Stimulated activated naive B cell treated with anti-CD40 and anti-IgM and Interleukin-4, amounts not matched to agents 10 μg/mL and 1 μg/mL and 100 μg/mL, for 72 hours (primary cell): ENCODE measurements at places on chromosomes 12 and 14.
A peak's percentile ranks its signal among the peaks of the same experiment; 100 is the strongest.

DNA sequence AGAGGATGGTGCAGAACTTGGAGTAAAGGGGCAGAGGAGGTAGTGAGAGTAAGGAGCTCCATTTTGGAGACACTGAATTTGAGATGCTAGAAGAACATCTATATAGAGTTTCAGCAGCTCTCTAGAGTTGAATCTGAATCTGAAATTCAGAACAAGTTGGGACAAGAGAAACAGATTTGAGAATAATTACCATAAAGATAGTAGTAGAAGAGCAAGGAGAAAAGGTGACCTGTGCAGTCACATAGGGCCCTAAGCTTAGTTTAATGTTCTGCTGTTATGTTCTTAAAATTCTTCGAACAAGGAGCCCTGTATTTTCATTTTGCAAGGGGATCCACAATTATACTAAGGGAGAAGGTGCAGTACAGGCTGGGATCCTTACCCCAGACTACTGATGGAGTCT, 7.4 kb downstream of the REM2 start:
- no peak overlapping the region for H3K4me3 ChIP-seq
- no peak for DNase-seq
- no peak overlapping the region for H3K27ac ChIP-seq

- no peak overlapping the region for H3K4me3 ChIP-seq
- H3K4me1 ChIP-seq, result peaks cover 4% of the 10 kb centered on the region
- no peak overlapping the region for H3K27ac ChIP-seq
- H3K36me3 ChIP-seq, result peaks cover 13% of the 10 kb centered on the region
- no peaks in the 10 kb centered on the region for H3K27me3 ChIP-seq
- DNase-seq, result no peak
Measured at GRCh38 chr14:100468557-100468956, 118.7 kb downstream of the BEGAIN start.

DNA sequence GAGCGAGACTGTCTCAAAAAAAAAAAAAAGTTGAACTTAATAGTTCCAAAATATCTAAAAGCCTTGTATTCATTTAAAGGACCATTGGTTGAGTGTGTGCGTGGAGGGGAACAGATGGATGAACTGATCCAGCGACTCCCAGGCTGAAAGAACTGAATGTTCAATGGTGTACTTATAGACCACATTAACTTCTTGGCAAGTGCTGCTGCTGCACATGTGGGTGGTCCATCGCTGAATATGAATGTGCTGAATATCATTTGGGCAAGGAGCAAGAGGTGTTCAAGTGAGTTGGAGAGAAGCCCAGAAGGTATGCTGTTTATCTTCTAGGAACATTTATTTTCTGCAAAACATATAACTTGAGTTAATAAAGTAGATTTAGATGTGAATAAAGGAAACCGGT, 289.0 kb upstream of the RPL10L start:
- no peaks in the 10 kb centered on the region for H3K27me3 ChIP-seq
- H3K4me1 ChIP-seq, result no peaks in the 10 kb centered on the region

GRCh38 chr12:25271486-25272098, 20.9 kb upstream of the KRAS start:
- peak; percentile 25 for DNase-seq
- no peak overlapping the region for H3K4me3 ChIP-seq
- no peaks in the 10 kb centered on the region for H3K27me3 ChIP-seq
- peak overlapping the region; percentile 42 for H3K27ac ChIP-seq
- H3K36me3 ChIP-seq, result no peaks in the 10 kb centered on the region

DNA sequence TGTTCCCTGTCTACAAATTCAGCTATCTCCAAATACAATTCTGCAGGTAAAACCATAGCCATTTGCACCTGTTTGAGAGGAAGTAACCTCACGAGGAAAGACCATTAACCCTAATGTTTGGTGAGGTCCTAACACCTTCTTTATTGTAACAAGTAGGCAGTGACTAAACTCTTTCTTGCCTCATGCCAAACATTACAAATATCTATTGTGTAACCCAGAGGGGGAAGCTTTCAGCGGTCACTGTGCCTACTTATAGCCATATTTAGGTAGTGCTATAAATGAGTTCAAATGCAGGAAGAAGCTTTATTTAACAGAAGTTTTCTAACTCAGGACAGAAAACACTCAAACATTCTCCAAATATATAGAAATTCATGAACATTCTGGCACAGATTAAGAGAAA, 252.7 kb downstream of the LRFN5 start:
- no peak overlapping the region for H3K27ac ChIP-seq
- H3K36me3 ChIP-seq, result no peaks in the 10 kb centered on the region
- DNase-seq, result no peak
- no peak overlapping the region for H3K4me3 ChIP-seq

GRCh38 chr12:100913872-100914592, 119.5 kb downstream of the ANO4 start:
- H3K36me3 ChIP-seq, result no peaks in the 10 kb centered on the region
- no peaks in the 10 kb centered on the region for H3K27me3 ChIP-seq
- no peak for DNase-seq
- H3K4me1 ChIP-seq, result no peaks in the 10 kb centered on the region
- no peak overlapping the region for H3K27ac ChIP-seq
- no peak overlapping the region for H3K4me3 ChIP-seq

DNA sequence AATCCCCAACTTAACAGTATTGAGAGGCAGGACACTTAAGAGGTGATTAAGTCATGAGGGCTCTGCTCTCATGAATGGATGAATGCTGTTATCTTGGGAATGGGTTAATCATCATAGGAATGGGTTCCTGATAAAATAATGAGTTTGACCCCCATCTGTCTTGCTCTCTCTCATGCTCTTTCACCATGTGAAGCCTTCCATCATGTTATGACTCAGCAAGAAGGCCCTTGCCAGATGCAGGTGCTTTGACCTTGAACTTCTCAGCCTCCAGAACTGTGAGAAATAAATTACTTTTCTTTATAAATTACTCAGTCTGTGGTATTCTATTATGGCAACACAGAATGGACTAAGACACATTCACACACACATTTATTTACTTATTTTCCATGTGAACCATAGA, 89.0 kb upstream of the PPM1H start:
- no peak overlapping the region for H3K4me3 ChIP-seq
- H3K27ac ChIP-seq, result no peak overlapping the region
- peaks cover 5% of the 10 kb centered on the region for H3K4me1 ChIP-seq
- H3K27me3 ChIP-seq, result peaks cover 4% of the 10 kb centered on the region

DNA sequence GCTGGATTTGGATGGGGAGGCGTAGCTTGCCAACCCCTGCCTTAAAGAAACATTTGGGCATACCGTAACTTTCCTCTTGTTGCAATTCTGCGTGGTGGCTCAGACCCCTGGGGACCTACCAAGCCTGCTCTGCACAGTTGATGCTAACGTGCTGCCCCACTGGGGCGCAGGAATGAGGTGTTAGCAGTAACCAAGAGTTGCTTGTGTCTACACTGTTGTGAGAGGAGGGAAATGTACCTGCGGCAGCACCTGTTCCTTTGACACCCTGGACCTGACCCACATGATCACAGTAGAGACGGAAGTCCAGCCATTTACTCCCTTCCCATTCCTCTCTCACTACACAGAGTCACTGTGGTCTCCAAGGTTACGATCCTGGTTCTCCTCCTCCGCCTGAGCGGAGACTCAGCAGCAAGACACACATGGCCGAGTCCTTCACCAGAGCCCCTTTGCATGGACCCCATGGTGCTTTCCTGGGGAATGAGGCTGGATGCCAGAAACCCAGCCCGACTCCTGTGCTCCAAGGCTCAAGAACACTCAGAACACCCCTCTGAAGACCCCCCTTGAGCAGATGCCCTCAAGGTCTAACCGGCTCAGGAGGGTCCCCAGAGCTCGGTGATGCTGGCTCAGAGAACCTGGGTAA, 84.8 kb downstream of the FBXL14 start:
- no peak overlapping the region for H3K27ac ChIP-seq
- no peaks in the 10 kb centered on the region for H3K36me3 ChIP-seq
- H3K4me3 ChIP-seq, result no peak overlapping the region
- peaks cover 5% of the 10 kb centered on the region for H3K4me1 ChIP-seq
- peaks cover 48% of the 10 kb centered on the region for H3K27me3 ChIP-seq

GRCh38 chr14:75826599-75826998, 155.2 kb downstream of the TGFB3 start:
- H3K27me3 ChIP-seq, result no peaks in the 10 kb centered on the region
- H3K36me3 ChIP-seq, result peaks cover 17% of the 10 kb centered on the region
- H3K4me3 ChIP-seq, result no peak overlapping the region
- no peak overlapping the region for H3K27ac ChIP-seq
- peaks cover 9% of the 10 kb centered on the region for H3K4me1 ChIP-seq

GRCh38 chr12:48038085-48038484, 33.8 kb upstream of the COL2A1 start:
- peaks cover 21% of the 10 kb centered on the region for H3K36me3 ChIP-seq
- no peak overlapping the region for H3K27ac ChIP-seq
- no peak for DNase-seq
- peaks cover 19% of the 10 kb centered on the region for H3K4me1 ChIP-seq
- H3K4me3 ChIP-seq, result no peak overlapping the region

DNA sequence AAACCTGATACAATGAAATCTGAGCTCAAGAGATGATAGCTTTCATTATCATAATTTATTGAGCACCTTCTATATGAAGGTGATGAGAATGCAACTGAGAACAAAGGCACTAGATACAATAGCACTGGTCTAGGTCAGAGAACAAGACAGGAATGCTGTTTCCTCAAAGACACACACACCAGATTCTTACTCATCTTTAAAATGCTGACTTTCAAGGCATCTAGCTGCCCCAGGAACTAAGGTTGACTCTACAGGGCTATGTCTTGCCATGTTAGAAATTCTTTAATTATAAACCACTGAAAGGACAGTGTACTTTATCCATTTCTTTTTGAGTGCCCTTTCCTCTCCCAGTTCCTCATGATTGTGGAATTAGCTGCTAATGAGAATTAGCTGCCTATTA, 195.4 kb upstream of the RMST start:
- no peak for DNase-seq
- no peak overlapping the region for H3K27ac ChIP-seq
- H3K4me3 ChIP-seq, result no peak overlapping the region
- H3K4me1 ChIP-seq, result no peaks in the 10 kb centered on the region
- peaks cover 9% of the 10 kb centered on the region for H3K27me3 ChIP-seq

DNA sequence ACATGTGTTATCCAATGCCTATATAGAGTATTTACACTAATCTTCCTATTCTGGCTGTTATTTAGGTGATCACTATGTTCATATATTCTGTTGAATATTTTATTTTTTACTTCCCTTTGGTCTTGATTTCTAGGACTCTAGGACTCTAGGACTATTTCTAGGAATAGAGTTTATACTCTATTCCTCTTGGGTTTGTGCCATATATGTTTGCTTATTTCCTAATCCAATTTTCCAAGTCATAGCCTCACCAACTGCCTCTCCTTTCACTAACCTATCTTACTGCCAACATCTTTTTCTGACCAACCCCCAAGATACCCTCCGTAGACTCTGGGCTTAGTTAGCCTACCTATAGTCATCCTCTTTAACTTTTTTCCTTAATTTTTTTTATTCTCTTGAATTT, 28.5 kb downstream of the ARF6 start:
- peaks cover 21% of the 10 kb centered on the region for H3K4me1 ChIP-seq
- no peak for DNase-seq

- no peaks in the 10 kb centered on the region for H3K4me1 ChIP-seq
- no peak overlapping the region for H3K27ac ChIP-seq
- DNase-seq, result no peak
- H3K4me3 ChIP-seq, result no peak overlapping the region
Measured at GRCh38 chr12:49870501-49871262, 27.8 kb upstream of the BCDIN3D start.

- H3K27ac ChIP-seq, result no peak overlapping the region
- DNase-seq, result no peak
- peaks cover 7% of the 10 kb centered on the region for H3K36me3 ChIP-seq
- H3K4me3 ChIP-seq, result no peak overlapping the region
- no peaks in the 10 kb centered on the region for H3K27me3 ChIP-seq
Measured at GRCh38 chr14:77605392-77605972, 11.0 kb downstream of the SPTLC2 start.

GRCh38 chr12:132206046-132206434, 61.8 kb downstream of the NOC4L start:
- no peaks in the 10 kb centered on the region for H3K36me3 ChIP-seq
- peaks cover 2% of the 10 kb centered on the region for H3K4me1 ChIP-seq
- H3K4me3 ChIP-seq, result peak overlapping the region; percentile 68
- no peak overlapping the region for H3K27ac ChIP-seq
- no peak for DNase-seq

- no peak overlapping the region for H3K27ac ChIP-seq
- no peak overlapping the region for H3K4me3 ChIP-seq
- no peaks in the 10 kb centered on the region for H3K36me3 ChIP-seq
Measured at GRCh38 chr12:52517888-52518287, 2.3 kb downstream of the KRT5 start.

- H3K4me1 ChIP-seq, result peaks cover 92% of the 10 kb centered on the region
- H3K36me3 ChIP-seq, result peaks cover 16% of the 10 kb centered on the region
- no peaks in the 10 kb centered on the region for H3K27me3 ChIP-seq
- DNase-seq, result no peak
- peak overlapping the region; percentile 72 for H3K27ac ChIP-seq
Measured at GRCh38 chr12:124561231-124561630, 6.2 kb downstream of the NCOR2 start.

DNA sequence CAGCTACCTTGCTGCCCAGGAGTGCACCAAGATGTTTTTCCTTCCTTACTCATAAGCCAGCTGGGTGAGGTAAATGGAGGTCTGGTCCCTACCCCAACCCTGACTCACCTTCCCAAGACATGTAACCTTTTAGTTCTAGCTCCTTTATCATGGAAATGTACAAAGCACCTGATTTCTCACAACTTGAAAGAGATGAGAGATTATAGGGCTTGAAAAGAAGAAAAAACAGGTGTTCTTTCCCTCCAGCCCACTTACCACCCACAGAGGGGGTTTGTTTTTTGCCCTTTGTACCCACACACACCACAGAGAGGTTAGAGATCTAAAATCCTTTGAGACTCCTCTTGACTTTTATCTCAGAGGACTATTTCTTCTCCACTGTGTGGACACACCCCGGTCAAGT, 21.1 kb downstream of the PLXNC1 start:
- peak overlapping the region; percentile 3 for H3K4me3 ChIP-seq
- peaks cover 48% of the 10 kb centered on the region for H3K36me3 ChIP-seq
- DNase-seq, result no peak

- H3K36me3 ChIP-seq, result peaks cover 24% of the 10 kb centered on the region
- H3K27ac ChIP-seq, result no peak overlapping the region
- H3K27me3 ChIP-seq, result no peaks in the 10 kb centered on the region
- no peak overlapping the region for H3K4me3 ChIP-seq
- H3K4me1 ChIP-seq, result peaks cover 2% of the 10 kb centered on the region
Measured at GRCh38 chr14:75018694-75019093, 16.0 kb downstream of the EIF2B2 start.

GRCh38 chr14:30296931-30297405, 262.0 kb upstream of the G2E3 start:
- no peak for DNase-seq
- no peaks in the 10 kb centered on the region for H3K36me3 ChIP-seq
- no peak overlapping the region for H3K4me3 ChIP-seq
- no peak overlapping the region for H3K27ac ChIP-seq
- peaks cover 2% of the 10 kb centered on the region for H3K4me1 ChIP-seq

- peaks cover 31% of the 10 kb centered on the region for H3K36me3 ChIP-seq
- H3K4me1 ChIP-seq, result peaks cover 4% of the 10 kb centered on the region
- no peak for DNase-seq
Measured at GRCh38 chr14:58216544-58216943, 16.6 kb downstream of the ACTR10 start.

- H3K4me1 ChIP-seq, result no peaks in the 10 kb centered on the region
- DNase-seq, result peak; percentile 9
- H3K27ac ChIP-seq, result no peak overlapping the region
Measured at GRCh38 chr12:107134558-107134957, 41.2 kb upstream of the CRY1 start.
